ENCODE measurements at places on chromosomes 2 and 18. TPM values are rescaled to one million over a fixed set of nuclear protein-coding genes. Genes with fewer than 3 reads are reported as not detected.

The GLI2 gene
- 49.1 TPM for total RNA-seq

The ELOA2 gene
- not detected for total RNA-seq

The RELCH gene
- total RNA-seq: 21.2 TPM

The CCL20 gene
- total RNA-seq: not detected

The CCDC150 gene
- total RNA-seq: 31.8 TPM

The OR6B2 gene
- total RNA-seq: not detected

The SPIRE1 gene
- total RNA-seq: 34.9 TPM

The ESPNL gene
- total RNA-seq: 0.40 TPM

The NR4A2 gene
- 7.8 TPM for total RNA-seq

The IL36G gene
- total RNA-seq: not detected

The POTEE gene
- 1.0 TPM for total RNA-seq

The STRN gene
- 27.2 TPM for total RNA-seq

The TEKT4 gene
- not detected for total RNA-seq

The ATF2 gene
- 77.8 TPM for total RNA-seq

The CYS1 gene
- not detected for total RNA-seq

The DSC1 gene
- total RNA-seq: not detected

The GAREM2 gene
- 21.8 TPM for total RNA-seq

The PNPT1 gene
- total RNA-seq: 34.5 TPM

The OLA1 gene
- total RNA-seq: 166 TPM

The C1QL2 gene
- not detected for total RNA-seq

The CDH20 gene
- 0.63 TPM for total RNA-seq

The TBR1 gene
- total RNA-seq: 0.09 TPM

The IAH1 gene
- total RNA-seq: 42.7 TPM

The PUM2 gene
- 110 TPM for total RNA-seq

The CCDC68 gene
- total RNA-seq: not detected

The STARD6 gene
- total RNA-seq: not detected

The LRRTM1 gene
- total RNA-seq: 1.5 TPM

The HMSD gene
- 10.0 TPM for total RNA-seq

The RGPD3 gene
- total RNA-seq: 0.14 TPM

The CCDC148 gene
- 1.4 TPM for total RNA-seq

The ST8SIA5 gene
- 0.79 TPM for total RNA-seq

The HOXD11 gene
- total RNA-seq: not detected

The ONECUT2 gene
- total RNA-seq: 8.2 TPM

The FSHR gene
- total RNA-seq: not detected

The ERCC3 gene
- total RNA-seq: 67.4 TPM

The AQP12B gene
- total RNA-seq: not detected

The FBXO41 gene
- 3.7 TPM for total RNA-seq

The VWC2L gene
- total RNA-seq: 0.23 TPM

The LOXHD1 gene
- not detected for total RNA-seq

The SCN3A gene
- 3.7 TPM for total RNA-seq

The ENOSF1 gene
- total RNA-seq: 83.3 TPM
